T-helper 1 cell (primary cell): ENCODE measurements at places on chromosomes 2 and 18.
A peak's percentile ranks its signal among the peaks of the same experiment; 100 is the strongest.

DNA sequence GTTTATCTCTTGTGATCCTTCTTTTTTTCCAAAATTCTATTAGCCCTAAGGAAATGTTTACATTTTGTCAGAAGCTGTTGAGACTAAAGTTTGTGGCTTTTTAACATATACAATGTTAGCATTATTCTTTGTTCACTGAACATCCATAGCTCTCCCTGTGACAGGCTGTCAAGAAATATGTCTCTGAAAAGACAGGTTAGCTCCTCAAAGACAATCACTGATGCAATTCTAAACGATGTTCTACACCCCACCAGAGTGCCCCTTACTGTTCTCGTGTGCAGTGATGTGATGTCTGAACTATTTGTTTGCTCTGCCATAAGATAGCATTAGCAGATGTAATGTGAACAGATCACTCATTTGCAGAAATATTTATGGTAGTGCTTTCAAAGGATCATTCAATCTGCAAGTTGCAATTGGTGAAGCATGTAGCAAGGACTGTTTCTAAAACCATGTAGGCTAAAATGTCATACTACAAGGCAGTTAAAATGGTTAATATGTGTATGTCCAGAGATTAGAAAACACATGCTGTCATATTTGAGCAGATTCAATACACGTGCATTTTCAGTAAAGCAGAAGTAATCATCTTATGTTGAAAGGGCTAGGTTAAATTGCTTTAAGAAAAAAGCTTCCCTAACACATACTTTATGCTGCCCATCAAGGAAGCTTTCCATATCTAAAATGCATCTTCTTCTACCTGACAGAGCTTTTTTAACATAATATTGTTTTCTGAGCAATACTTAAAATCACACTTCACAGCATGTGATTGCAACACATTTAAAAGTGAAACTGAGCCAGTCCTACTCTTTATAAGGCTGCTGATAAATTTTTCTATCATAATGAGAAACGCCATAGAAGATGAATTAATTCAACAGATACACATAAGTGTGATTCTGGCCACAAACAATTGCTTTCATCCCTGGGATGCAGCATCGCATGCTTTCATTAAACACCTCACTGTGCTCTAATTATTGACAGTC is 285.7 kb upstream of the UBE2E3 start:
- DNase-seq, result no peak

- no peak for DNase-seq
Observed at GRCh38 chr18:53735526-53735925, 488.9 kb downstream of the MBD2 start.

- no peak for DNase-seq
Observed at GRCh38 chr18:13260935-13261640, 42.5 kb downstream of the LDLRAD4 start.

GRCh38 chr2:240593703-240594451 is 7.3 kb downstream of the CAPN10 start:
- no peak for DNase-seq

DNA sequence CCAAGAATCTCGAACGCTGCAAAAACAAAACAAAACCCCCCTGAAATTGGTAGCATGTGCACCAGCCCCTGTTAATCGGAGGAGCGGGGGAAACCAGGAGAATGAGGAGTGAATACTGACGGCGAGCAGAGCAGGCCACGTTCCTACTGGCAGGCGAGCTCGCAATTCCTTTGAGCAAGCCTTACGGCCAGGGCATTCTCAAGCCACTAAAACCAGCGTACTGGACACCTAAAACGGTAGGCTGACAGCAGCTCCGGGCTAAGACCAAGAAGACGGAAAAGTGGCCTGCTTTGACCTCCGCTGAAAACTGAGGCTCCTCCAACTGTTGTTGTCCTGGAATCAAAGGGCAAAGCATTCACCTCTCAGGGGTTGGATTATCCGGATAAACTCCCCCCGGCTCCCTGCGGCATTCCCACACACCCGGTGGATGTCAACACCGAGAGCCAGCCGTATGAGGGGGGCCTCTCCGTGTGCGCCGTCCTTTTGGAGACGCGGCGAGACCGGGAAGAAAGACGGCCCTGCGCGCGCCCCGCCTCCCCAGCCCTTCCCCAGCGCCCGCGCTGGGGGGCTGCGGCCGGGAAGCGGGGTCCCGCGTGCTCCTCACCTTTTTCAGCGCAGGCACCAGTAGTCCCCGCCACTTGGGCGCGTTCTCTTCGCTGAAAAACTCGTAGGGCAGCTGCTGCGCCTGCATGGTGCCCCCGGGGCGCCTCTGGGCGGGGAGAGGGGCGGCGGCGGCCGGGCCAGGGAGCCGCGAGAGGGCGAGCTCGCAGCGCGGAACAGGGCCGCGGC is 925 bp downstream of the SOS1 start:
- DNase-seq, result peak; percentile 57

DNA sequence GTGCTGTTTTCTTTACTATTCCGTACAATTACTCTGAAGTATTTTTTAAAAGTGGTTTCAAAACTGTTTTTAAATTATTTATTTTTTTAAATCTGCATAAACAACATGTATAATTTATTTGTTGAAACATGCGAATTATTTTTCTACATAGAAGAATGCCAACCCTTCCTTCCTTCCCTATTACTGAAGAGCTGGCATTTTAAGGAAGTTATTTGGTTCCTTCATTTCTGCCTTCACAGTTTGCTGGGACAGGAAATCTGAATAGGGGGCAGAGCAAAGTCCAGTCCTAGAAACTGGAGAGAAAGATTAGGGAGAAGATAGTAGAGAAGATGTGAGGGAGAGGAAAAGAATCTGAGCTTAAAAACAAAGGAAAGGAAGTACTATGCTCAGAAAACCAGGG is 146.7 kb upstream of the ACVR2A start:
- no peak for DNase-seq

GRCh38 chr2:26639685-26640243 is 1.4 kb downstream of the CIB4 start:
- no peak for DNase-seq
